ENCODE measurements at places on chromosomes 1 and 21. TPM values are rescaled to one million over a fixed set of nuclear protein-coding genes. Genes with fewer than 3 reads are reported as not detected.

Gene CD53
- total RNA-seq: 12.3 TPM

DNA sequence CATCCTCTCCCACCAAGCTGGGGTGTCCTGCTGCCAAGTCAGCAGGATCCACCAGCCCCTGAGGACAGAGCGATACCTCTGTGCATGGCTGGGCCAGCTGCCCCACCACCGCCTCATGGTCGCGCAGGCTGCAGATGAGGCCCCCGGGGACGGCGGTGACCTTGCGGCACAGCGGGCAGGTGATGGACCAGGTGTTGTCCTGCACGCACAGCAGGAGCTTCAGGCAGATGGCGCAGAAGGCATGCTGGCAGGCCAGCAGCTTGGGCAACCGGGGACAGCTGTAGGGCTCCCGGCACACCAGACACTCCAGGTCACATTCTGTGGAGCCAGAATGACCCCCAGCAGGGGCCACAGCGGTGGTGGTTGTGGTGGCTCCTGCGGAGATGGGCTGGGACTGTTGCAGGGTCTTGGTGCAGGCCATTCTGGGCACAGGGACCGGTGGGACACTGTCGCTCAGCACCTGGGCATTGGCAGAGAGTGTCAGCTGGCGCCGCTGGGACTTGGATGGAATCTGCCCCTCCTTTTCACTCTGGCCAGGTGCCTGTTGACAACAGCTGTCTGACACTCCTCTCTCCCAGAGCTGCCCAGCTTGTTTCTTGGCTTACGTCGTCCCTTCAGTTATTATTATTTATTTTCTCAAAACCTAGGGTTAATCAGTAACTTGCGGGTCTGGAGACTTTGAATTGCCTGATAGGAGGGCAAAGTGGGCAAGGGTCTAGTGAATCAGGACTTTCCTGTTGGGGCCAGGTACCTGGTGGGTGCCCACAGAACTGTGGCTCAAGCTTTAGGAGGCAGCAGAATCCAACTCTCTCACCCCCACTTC lies at the start of gene RNF186:
TSS of gene RNF186 (minus strand) at position 603 of the 823 bp plus-strand sequence. CDS start at position 421, 182 bp downstream.
- DNase-seq: no peak

DNA sequence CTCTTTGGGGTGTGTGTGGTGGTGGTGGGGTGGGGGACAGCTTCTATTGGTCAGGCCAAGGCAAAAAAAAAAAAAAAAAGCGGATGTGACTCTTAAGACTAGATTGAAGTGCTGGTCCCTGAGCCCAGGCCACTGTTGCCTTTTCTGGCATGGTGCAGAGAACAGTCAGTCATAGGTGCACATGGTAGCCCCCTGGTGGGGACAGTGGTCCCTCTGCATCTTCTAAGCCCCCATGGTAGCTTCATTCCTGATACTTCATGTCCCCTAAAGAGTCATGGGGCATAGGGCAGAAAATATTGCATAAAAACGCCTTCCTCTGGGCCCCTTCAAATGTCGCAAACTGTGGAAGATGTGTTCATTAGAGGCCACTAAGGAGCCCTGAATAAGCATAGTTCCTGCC lies 371.8 kb downstream of the NPHP4 start:
- DNase-seq: no peak

Gene ZNF669
- 3.1 TPM for total RNA-seq

Gene SLC44A3
- total RNA-seq: 3.3 TPM

Gene TRIM67
- total RNA-seq: 0.05 TPM

DNA sequence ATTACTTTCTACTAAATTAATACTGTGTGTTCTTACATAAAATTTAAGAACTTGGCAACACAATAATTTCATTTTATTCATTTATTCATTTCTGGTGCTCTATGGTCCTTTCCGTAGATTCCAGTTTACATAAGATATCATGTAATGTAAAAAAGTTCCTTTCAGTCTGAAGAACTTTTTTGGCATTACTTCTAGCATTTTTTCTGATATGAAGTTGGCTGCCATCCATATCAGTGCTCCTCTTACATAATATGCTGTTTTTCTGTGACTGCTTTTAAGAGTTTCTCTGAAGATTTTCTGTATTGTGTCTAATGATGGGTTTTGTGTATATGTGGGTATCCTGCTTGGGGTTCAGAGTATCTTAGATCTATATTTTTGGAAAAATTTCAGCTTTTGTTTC lies 34.8 kb downstream of the LIN9 start:
- DNase-seq: no peak

DNA sequence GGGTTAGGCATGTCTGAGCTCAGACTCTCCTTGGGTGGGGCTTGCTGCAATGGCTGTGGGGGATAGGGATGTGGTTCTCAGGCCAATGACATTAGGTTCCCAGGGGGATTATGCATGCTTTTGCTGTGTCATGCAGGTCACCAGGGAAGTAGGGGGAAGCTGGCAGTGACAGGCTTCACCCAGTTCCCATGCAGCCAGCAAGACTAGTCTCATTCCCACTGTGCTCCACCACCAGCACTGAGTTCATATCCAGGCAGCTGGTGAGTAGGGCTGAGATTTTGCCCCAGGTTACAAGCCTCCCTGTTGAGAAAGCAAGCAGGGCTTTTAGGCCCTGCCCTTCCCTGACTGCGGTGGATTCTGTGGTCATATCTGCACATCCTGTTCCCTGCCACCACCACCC lies 32.1 kb upstream of the PLA2G5 start:
- DNase-seq: no peak

Gene KRTAP7-1
- total RNA-seq: not detected

DNA sequence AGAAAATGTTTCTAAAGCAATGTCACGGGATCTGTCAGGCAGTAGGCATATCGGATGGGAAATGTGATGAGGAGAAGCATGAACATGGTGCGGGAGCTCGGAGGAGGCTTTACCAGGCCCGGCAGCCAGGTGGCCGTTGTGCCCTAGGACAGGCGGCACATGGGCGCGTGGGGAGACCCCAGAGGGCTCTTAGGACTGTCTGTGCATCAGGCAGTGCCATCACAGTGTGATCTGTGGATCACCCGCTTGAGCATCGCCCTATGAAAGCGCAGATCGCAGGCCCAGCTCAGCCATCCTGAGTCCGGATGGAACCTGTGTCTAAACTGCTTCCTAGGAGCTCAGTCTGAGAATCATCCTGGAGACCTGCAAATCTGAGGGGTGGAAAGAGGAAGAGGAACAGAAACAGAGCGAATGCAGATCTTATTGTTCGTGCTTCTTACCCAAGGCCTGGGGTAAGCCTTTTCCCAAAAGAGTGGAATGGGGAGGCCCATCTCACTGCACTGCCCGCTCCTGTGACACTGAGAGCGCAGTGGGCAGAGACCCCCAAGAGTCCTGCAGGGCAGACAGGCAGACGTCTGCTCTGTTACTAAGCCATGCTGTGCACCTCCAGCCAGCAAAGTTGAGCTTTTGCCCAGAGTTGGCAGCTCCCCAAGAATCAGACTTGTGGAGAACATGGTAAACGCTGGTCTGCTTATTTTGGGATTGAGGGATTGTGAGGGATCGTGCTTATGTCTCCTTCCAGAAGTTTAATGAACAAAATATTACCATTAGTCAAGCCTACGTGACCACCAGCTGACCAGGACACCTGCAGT lies 251.0 kb downstream of the RHOU start:
- peak; percentile 76 for DNase-seq

- no peak for DNase-seq
These were observed 145.6 kb downstream of the HMGB4 start for GRCh38 chr1:34009340-34009985.

Gene LEFTY2
- 0.24 TPM for total RNA-seq

Gene CLEC20A
- not detected for total RNA-seq

DNA sequence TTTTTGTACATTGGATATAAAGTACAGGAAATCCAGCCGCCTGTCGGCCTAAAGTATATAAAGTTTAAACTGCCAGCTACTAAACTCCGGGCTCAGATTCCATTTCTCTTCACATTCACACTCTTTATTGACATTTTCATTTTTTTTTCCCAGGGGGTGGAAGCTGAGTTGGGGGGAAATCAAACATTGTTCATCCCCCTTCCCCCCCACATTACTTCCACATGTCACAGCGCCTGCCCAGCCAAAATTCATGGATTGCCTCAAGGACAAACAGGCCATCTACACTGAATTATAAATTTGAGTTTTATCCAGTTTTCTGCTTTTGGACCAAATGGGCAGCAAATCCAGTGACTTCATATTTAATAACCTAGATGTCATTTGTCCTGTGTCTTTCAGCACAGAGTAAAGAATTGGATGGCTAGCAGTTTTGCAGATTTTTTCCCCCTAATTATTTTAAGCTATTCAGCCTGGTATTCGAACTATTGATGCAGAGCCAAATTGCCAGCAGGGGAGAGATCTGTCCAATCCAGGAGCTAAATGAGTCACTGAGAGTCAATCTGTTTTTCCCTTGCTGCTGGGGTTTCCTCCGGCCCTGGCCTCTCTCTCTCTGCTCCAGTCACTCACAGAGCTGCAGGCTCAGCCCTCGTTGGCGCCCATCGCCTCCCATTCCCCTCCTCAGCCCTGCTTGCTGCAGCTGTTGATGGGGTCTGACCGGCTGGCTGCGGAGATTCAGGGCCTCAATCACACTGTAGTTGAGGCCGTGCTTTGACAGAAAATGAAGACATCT lies 98.0 kb downstream of the LMO4 start:
- DNase-seq: no peak

Gene NES
- 103 TPM for total RNA-seq

Gene CD1D
- 1.2 TPM for total RNA-seq

Gene FAM78B
- 4.2 TPM for total RNA-seq

GRCh38 chr1:31532173-31532572 lies 44.1 kb upstream of the TINAGL1 start:
- no peak for DNase-seq

DNA sequence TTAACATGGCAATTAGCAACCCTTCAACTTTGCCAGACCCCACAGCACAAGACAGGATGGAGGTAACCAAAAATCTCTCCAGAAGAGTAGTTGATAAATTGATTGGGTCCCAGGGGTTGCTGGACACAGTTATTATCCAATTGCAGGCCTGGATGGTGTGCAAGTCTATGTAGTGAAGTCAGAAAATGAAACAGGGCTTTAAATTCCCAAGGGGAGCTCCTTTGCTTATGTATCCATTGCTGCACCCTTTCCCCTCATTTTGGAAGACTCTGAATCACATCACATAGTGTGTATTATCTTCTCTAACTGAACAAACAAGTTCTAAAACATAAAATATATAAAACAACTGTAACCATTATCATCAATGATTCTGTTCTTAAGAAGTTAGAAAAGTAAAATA lies 550.2 kb downstream of the LMO4 start:
- no peak for DNase-seq

- no peak for DNase-seq
These were observed 545.2 kb upstream of the CAMK1G start for GRCh38 chr1:209038316-209038715.

Gene USH2A
- total RNA-seq: 2.7 TPM

Gene CSRP1
- total RNA-seq: 53.1 TPM

DNA sequence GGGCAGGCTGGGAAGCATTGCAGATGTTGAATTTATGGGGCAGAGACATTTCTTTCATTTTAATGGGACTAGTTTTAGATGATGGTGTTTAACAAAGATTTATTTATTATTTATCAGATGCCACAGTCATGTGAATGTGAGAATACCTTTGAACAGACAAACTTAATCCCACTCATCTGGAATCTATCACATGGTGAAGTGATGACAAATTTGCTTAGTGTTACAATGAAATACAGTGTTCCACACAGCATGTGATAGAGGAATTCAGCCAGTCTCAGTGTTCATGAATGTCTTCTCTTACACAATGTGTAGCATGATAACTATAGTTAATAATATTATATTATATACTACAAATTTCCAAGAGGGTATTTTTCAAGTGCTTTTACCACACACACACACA lies 1361.7 kb upstream of the B3GALT2 start:
- no peak for DNase-seq

DNA sequence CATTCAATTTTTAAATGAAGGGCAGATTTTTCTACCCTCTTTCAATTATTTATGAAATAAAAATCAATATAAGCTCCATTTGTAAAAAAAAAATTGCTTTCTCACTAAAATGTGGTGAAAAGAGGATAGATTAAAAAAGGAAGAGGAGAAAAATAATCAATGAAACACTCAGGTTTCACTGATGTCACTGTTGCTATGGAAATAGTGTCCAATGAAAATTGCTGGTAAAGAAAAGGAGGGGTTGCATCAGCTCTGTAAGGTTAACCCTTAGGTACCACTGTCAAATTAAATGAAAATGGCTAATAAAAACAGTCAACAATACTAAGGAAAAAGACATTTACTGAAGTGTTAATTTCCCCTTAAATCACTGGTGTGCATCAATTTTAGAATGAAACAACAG lies 91.6 kb upstream of the TTC39A start:
- no peak for DNase-seq

GRCh38 chr21:41216486-41216885 lies 48.5 kb downstream of the BACE2 start:
- no peak for DNase-seq

DNA sequence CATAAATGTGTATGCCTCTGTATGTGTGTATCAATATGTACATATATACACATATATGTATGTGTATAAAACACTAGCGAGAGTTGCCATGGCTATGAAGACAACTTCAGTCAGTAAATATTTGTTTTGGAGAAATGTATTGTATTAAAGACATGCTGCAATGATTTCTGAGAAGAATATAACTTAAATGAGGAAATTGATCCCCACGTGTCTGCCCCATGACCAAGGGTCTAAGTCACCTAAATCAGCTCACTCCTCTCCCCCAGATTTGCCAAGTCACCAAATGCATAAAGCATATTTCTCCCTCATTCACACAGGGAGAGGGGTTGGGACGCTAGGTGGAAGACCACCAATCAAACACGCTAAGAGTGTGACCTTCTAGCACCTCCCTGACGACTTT lies 58.3 kb upstream of the LYST start:
- no peak for DNase-seq

DNA sequence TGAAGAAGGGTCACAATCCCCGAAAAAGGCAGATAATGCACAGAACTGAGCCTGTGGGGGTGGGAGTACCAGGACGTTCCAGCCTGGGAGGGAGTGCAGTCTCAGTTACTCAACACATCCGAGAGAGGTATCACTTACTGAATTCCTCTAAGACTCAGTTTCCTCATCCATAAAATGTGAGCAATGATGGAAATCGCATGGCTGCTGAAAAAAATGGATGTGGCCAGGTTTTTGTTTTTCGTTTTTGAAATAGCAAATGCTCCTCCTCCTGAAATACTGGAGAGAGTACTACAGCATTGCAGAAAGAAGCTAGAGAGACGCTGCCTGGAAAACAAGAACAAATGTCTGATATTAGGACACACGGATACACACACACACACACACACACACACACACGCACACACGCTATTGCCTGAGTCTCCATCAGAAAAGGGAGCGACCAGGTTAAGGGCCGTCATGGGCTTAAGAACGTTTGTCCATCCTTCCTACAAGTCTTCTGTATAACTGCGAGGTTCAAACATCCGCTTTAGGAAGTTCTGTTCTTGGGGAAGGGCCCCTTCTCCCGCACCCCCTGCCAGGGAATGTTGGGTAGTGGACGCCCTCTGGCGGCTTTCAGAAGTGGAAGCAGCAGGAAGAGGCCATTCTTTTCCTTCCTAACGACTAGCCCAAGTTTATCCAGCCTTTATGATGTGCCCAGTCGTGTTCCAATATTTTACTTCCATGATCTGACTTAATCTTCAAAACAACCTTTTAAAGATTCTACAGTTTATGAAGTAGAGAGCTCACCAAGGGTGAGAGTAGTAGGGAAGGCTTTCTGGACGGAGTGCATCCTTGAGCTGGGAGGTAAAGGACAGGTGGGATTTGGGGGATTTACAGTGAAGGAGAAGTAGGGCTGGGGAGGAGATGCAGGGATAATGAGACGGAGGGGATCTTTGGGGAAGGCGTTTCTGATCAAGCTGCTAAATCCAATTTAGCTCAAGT lies 699 bp upstream of the NES start:
- DNase-seq: peak; percentile 81

- no peak for DNase-seq
These were observed 3.7 kb downstream of the MRTO4 start for GRCh38 chr1:19255288-19255687.

- no peak for DNase-seq
These were observed 76.3 kb downstream of the NPHP4 start for GRCh38 chr1:5915587-5916571.
